ENCODE measurements at places on chromosomes 2 and 18.
A peak's percentile ranks its signal among the peaks of the same experiment; 100 is the strongest.

GRCh38 chr2:239965318-239965717 lies 59.8 kb downstream of the NDUFA10 start:
- DNase-seq: no peak

DNA sequence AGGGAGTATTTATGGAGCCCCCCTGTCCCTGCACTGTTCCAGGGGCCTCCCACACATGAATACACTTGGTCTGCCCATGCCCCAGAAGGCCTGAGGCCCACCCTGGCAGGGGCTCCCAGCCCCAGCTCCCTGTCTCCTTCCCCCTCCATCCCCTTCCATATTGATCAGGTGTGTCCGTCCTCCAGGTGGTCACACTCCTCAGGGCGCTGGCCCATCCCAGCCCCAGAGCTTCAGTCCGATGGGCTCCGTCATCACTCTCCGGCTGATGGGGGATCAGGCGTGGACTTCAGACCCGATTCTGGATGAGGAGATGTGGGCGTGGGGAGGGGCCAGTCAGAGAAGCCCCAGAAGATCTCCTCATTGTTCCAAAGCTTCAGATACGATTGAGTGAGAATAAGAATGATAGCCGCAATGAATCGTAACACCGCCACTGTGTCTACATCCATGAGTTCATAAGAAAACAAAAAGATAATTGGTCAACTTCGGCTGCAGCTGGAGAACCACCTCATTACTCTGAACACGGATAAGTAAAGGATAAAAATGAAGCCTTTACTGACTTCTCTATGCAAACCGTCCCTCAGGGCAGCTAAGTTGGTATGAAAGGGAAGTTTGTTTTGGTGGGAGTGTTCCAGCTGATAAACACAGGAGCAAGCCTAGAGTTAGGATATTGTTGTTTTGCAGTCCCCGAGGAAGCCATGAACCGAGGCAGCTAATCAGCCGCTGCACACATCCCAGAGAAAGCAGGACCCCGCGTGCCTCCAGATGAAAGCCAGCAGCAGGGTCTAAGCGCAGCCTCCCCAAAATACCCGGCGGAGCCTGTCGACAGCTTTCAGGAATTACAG lies 279.5 kb downstream of the NDUFA10 start:
- no peak for DNase-seq

- DNase-seq: no peak
Measured at GRCh38 chr18:70197844-70198243, 7.6 kb downstream of the RTTN start.

- DNase-seq: no peak
Measured at GRCh38 chr18:36323421-36323820, 25.9 kb downstream of the FHOD3 start.

GRCh38 chr2:207375207-207375875 lies 154.4 kb upstream of the CREB1 start:
- DNase-seq: no peak

GRCh38 chr2:189375842-189376241 lies 65.4 kb upstream of the WDR75 start:
- DNase-seq: no peak

DNA sequence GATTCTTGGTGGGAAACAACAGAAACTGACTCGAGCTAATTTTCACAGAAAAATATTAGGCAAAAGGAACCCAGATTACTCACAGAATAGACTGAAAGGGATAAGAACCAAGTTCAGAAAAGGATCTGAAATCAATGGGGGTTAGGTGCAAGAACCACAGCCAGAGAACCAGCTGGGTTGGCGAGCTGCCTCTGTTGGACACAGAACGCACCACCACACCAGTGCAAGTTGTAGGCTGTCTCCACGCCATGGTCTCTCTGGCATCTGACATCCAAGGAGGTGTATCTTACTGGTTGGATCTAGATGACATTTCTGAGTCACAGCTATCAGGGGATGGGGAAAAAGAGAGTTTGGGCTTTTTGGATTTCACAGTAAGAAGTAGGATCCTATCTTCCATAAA lies 18.6 kb upstream of the ONECUT2 start:
- DNase-seq: no peak

GRCh38 chr2:27664154-27664574 lies 475 bp downstream of the SLC4A1AP start:
- peak; percentile 48 for DNase-seq

GRCh38 chr2:82027921-82028615 lies 1723.5 kb upstream of the LRRTM1 start:
- DNase-seq: no peak

DNA sequence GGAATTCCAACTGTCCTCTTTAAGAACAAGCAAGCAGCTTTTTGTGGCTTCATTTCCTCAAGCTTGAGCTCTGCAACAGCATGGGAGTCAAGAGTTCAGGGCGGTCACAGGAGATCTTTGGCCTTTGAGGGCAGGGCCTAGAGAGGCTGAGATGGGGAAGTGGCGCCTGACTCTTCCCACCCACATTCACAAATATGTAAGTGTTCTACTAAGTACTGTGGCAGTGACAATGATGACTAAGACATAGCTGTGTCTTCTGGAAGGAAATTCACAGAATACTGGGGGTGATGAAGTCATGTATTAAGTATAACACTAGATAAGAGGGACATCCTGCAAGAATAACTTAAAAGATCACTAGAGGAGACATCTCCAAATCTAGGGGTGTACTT lies 15.0 kb downstream of the RND3 start:
- no peak for DNase-seq

DNA sequence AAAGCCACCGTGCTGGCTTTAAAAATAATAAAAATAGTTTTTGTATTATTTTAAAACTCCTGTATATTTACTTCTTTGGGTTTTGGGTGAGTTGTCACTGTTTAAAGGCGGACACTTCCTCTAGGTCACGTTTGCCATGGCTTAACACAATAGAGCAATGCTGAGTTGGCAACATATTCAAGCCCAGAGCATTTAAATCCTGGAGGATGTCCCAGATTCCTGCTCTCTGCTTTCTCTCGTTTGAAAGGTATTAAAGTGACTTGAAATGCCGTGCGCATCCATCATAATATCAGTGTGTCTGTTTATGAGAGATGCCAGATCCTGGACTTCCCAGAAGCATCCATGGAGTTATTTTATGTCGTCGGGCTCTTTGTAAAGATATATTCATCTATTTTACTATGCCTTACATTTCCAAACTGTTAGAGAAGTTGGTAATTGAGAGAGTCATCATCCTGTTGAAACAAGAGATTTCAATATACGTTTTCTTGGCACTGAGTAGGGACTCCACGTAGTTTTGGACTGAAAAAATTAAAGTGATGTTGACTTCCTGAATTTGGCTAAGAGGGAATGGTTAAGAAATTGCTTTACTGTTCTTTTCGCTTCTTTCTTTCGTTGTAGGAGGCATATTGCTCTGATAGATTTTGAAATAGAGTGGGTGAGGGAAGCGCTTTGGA lies 150.6 kb downstream of the ZNF236 start:
- DNase-seq: no peak

GRCh38 chr18:78717051-78717765 lies 262.4 kb upstream of the SALL3 start:
- no peak for DNase-seq

- no peak for DNase-seq
Measured at GRCh38 chr2:240275386-240275785, 134.9 kb upstream of the OTOS start.

DNA sequence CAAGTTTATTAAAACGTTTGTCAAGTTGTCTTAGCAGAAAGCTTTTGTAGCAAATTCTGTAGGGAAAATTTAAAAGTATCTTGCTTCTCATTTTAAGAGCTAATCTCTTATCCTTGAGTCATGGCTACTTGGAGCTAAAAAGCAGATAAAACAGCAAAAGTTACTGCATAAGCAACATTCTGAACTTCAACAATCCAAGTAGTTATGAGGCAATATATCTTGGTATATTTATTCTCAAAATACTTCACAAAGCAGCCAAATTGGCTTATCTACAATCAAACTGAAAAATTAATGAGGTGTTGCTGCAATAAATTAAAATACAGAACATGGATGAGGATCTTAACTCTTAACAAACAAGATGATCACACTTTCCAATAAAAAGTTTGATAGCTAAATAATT lies 306.5 kb downstream of the PIEZO2 start:
- DNase-seq: no peak

DNA sequence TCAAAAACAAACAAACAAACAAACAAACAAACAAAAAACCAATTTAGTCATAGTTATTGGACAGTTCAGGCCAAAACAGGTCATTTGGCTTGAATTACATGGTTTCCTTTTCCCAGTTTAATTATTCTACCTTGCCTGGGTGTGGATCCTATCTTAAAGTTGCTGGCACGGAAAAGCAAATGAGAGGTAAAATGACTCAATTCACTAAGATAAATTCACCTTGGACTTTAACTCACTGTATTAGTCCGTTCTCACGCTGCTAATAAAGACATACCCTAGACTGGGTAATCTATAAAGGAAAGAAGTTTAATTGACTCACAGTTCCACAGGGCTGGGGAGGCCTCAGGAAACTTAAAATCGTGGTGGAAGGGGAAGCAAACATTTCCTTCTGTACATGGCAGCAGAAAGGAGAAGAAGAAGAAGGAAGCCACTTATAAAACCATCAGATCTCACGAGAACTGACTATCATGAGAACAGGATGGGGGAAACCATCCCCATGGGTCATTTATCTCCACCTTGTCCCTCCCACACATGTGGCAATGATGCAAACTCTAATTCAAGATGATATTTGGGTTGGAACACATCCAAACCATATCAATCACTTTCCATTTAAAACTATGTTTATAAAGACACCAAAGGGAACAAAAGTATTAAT lies 22.5 kb upstream of the TRAPPC8 start:
- DNase-seq: no peak

GRCh38 chr2:190666895-190667294 lies 18.0 kb downstream of the NAB1 start:
- DNase-seq: no peak

- DNase-seq: no peak
Measured at GRCh38 chr2:154455866-154456265, 242.6 kb upstream of the KCNJ3 start.

- peak; percentile 16 for DNase-seq
Measured at GRCh38 chr2:141468761-141469160, 662.1 kb downstream of the LRP1B start.

GRCh38 chr18:74375999-74376398 lies 60.4 kb downstream of the C18orf63 start:
- DNase-seq: no peak

DNA sequence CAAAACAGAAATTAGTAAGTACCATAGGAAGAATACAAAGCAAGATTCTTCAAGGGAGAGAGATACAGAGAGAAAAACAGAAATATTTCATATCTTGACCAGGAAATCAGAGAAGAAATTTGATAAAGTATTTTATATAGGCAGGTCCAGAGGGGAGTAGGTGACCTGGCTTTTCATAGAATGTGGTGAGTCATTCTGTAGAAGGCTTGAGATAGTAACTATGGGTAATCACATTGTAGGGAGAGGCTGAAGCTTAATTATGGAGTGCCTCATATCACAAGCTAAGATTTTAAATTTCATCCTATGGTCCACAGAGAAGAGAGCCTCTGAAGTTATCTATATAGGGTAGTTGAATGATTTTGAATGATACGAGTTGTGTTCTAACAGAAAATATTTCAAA lies 195.0 kb upstream of the CYRIA start:
- peak; percentile 63 for DNase-seq

GRCh38 chr2:207477896-207478295 lies 51.9 kb upstream of the CREB1 start:
- DNase-seq: no peak

- peak; percentile 6 for DNase-seq
Measured at GRCh38 chr2:223762853-223763252, 74.5 kb downstream of the AP1S3 start.

GRCh38 chr18:24869285-24869684 lies 408.8 kb downstream of the HRH4 start:
- DNase-seq: no peak

- no peak for DNase-seq
Measured at GRCh38 chr18:62496262-62496661, 26.6 kb upstream of the ZCCHC2 start.

GRCh38 chr2:174083843-174084458 lies 118.8 kb upstream of the SP3 start:
- DNase-seq: no peak

GRCh38 chr2:233928594-233929351 lies 11.6 kb downstream of the TRPM8 start:
- peak; percentile 69 for DNase-seq

- no peak for DNase-seq
Measured at GRCh38 chr2:6934758-6935651, 17.8 kb downstream of the RNF144A start.

- no peak for DNase-seq
Measured at GRCh38 chr18:4468511-4468910, 13.4 kb upstream of the DLGAP1 start.

GRCh38 chr18:45998244-45998643 lies 31.1 kb upstream of the EPG5 start:
- no peak for DNase-seq

- no peak for DNase-seq
Measured at GRCh38 chr18:31591113-31591512, 564 bp upstream of the TTR start.

DNA sequence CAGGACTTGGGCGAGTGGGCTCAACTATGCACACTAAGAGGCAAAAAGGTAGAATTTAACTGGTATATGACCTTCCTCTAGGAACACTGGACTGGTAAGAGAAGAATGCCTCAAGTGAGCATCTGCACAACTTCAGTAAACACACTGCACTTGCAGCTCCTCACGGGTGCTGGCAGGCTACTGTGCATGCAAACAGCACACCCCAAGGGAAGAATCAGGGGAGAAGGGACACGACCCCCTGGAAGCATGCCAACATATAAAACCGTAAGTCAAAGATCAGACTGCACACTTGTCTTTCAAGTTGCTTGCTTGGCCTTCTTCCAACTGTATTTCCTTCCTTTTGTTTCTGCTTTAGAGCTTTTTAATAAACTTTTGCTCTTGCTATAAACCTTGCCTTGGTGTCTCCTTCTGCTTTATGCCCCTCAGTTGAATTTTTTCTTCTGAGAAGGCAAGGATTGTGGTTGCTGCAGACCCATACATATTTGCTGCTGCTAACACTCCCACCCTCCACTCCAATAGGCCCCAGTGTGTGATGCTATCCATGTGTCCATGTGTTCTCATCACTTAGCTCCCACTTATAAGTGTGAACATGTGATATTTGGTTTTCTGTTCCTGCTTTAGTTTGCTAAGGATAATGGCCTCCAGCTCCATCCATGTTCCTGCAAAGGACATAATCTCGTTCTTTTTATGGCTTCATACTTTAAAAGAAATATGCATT lies 263.7 kb upstream of the SPOPL start:
- no peak for DNase-seq
